ENCODE measurements at places on chromosomes 3 and 15.

DNA sequence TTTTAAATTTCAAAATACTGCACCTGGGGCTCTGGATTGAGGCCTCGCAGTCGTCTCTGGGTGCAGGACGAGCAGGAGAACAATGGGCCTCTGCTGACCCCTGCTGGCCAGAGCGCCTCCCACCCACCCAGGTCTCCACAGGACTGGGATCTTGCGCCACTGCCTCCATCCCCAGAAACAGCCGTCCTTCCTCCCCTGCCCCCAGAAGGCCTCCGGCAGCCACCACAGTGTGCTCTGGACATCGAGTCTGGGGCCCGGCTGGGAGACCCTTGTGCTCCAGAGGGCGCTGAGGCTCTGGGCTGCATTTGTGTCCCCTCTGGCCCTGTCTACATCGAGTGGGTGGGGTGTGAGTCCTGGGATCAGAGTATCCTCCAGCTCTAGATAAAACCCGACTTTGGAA lies 6.7 kb upstream of the ACSBG1 start:
- peak; percentile 68 for DNase-seq

- DNase-seq = no peak
Observed at GRCh38 chr15:39998511-39999077, 40.4 kb downstream of the SRP14 start.

GRCh38 chr15:64480891-64481290 lies 20.5 kb downstream of the ZNF609 start:
- DNase-seq = no peak

DNA sequence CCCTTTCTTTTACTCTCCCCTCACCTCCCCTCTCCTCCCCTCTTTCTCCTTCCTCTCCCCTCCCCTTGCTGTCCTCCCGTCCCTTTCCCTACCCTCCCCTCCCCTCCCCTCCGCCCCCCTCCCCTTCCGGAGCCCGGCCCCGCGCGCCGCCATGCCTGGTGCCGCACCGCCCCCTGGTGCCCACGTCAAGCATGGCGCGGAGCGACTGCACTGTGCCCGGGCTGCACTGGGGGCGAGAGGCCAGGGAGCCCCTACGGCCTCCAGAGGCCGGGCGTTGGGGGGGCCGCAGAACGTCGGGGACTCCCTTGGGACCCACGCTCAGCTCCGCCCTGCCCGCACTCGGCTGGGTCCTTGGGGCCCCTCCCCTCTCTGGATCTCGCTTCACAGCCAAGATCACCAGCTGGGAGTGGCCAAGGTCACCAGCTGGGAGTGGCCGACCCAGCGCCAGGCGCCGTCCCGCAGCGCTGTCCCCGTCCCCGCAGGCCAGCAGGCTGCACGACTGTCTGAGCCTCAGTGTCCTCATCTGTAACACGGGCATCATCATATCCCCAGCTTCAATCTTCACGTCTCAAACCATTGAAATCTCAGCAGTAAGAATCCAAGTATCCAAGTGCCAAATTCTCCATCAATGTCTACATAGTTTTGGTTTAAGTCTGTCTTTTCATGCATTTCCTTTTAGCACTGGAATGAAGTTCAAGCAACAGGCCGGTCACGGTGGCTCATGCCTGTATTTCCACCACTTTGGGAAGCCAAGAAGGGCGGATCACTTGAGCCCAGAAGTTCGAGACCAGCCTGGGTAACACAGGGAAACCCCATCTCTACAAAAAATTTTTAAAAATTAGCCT lies 42.5 kb downstream of the TPRA1 start:
- peak; percentile 60 for DNase-seq

- no peak for DNase-seq
Observed at GRCh38 chr3:71621825-71622537, 38.5 kb upstream of the FOXP1 start.

DNA sequence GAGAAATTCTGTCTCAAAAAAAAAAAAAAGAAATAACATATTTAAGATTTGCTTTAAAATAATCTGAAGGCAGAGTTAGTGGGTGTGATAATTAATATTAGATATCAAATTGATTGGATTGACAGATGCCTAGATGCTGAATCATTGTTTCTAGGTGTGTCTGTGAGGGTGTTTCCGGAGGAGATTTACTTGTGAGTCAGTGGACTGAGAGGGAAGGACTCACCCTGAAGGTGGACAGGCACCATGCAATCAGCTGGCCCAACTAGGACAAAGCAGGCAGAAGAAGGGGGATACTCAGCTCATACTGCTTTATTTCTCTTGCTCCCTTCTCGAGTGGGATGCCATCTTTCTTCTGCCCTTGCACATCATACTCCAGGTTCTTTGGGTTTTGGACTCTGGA lies 16.7 kb upstream of the RPL24 start:
- no peak for DNase-seq

GRCh38 chr3:79994397-79994796 lies 226.6 kb upstream of the ROBO1 start:
- no peak for DNase-seq

DNA sequence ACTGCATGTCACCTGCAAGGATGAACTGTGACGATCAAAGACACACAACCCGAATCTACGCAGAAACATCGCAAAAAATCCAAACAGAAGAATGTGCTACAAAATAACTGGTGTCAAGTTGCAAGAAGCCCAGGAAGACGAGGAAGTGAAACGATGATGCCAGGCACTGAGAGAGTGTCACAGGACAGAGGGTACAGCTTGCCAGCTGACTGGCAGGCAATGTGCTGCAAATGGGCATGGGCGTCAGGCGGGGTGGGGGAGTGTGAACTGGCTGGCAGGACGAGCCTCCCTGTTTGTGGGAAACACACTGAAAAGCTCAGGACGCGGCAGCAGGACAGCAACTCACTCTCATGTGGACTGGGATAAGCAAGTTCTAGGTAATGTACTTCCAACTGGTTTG lies 28.9 kb upstream of the OCA2 start:
- no peak for DNase-seq
